Hypothalamus (tissue), 51 donors: ENCODE measurements at places on chromosomes 1 and 21.

DNA sequence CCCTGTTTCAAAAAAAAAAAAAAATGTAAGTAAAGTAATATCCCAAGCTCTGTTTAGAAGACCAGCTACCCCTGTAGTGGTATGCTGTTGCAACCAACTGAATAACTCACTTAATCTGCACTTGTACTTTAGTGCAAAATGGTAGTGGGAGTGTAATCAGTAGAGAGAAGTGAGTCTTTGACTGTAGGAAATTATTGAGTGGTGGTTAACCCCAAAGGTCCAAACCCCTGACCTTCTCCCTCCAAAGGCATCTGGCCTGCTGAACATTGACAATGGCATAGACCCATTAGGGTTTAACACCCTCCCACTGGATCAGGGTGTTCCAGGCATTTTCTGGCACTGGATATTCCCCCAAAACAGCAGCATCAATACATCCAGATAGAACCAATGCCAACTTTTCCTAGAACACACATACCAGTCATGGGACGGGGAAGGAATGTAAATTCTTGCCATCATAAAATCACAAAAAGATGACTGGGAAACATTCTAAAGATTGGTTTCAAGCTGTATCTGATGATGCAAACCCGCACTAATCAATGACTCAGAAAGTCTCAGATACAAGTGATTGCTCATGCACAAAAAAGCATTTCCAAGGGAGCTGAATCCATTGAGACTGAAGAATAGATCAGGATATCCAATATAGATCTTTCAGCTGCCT lies 110.3 kb downstream of the MRPL39 start:
- DNase-seq = no peak

DNA sequence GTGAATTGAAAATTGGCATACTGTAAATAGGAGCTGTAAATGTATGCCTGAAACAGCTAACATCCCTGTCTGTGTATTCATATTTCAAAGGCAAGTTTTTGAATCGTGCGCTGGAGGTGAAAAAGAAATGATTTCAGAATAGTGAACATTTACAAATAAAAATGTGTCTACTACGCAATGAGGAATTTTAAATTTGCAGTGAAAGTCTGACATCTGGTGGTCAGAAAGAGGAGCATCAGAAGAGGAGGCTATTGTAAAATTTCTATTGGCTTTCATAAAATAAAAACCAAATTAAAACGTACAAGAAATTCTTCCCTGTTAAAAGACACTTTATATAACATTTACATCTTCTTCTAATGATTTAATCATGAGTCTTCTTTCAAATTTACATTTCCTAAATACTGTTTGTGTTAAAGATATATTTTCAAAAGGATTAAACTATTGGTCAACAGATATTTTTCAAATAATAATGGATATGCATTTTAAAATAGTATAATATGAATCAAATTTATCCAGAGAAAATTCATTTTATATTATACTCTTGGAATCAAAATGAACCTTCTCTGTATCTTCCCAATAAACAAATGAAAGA lies 113.7 kb upstream of the RRP15 start:
- DNase-seq = no peak

GRCh38 chr1:173409613-173410012 lies 67.5 kb upstream of the PRDX6 start:
- peak; percentile 6 for DNase-seq

GRCh38 chr1:204941421-204942338 lies 71.0 kb downstream of the NFASC start:
- DNase-seq = peak; percentile 54

DNA sequence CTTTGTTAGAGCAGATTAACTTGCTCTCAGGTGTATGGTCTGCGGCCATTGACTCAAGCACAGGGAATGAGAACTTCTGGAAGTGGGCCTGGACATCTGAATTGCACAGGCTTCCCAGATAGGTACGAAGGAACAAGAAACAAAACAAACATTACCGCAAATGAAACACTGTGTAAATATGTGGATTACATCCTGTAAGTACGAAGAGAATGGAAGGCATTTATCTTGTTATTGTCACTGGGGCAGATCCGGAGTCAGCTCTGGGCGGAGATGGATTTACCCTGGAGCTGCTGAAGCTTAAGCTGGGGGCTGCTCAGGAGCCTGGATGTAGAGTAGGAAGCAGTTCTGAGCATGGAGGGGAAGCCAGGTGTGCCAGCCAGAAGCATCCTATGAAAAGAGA lies 6.8 kb downstream of the HES2 start:
- DNase-seq = no peak
